ENCODE measurements at places on chromosomes 1 and 21.

DNA sequence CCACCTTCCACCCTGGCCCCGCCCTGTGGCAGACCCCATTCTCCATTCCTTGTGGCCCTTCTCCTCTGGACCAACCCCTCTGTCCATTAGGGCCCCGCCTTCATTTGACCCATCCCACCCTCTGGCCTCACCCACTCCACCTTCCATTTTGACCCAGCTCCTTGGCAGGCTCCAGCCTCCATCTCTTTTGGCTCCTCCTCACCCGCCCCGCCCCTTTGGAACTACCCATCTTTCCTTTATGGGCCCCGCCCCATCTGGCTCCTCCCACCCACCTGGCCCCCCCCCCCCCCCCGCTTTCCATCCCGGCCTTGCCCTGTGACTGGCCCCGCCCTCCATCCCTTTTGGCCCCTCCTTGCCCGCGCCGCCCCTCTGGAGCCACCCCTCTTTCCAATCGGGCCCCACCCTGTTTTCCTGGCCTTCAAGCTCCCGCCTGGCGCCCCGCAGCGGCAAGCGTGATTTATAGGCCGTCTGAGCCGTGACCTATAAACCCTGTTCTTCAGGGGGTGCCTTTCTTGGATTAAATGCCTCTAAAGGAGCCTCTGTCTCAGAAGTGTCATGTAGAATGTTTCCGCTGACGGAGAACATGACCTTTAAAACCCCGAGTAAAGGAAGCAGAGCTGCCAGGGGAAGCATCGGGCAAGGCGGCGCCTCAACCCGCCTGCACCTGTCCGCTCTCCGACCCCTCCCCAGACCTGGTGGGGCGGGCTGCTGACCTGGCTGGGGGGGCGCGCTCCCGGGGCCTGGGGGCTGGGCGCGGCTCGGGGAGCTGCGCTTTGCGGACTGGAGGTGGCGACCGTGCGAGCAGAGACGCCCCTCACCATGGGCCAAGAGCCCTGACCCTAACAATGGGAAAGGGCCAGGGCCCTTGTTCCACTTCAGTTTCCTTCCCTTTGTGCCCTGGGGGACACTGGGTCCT lies 178.0 kb downstream of the CAMTA1 start:
- peak; percentile 86 for DNase-seq

GRCh38 chr1:162710345-162710744 lies 78.1 kb downstream of the DDR2 start:
- no peak for DNase-seq

GRCh38 chr1:230253150-230253549 lies 173.0 kb downstream of the PGBD5 start:
- no peak for DNase-seq

GRCh38 chr1:22343456-22344328 lies 108.0 kb upstream of the ZBTB40 start:
- no peak for DNase-seq

- no peak for DNase-seq
Observed at GRCh38 chr1:213457733-213458132, 406.7 kb downstream of the RPS6KC1 start.

DNA sequence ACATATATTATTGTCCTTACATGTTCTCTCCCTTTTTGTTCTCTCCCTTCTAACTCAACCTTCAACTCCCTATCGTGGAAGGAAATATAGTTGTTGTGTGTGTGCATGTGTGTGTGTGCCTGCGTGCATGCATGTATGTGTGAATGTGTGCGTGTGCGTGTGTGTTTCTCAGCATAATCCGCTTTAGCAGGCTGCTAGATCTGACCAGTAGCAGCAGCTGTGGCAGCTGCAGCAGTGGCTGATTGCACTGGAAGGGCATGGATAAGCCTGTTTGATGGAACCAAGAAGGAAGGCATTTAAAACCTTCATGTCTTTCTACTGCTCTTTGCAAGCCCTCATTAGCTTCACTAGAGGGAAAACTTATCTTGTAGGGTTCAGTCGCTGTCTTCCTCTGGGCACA lies 65.6 kb upstream of the IRF2BP2 start:
- DNase-seq, result no peak

- no peak for DNase-seq
Observed at GRCh38 chr1:212718499-212718898, 18.9 kb upstream of the BATF3 start.

- no peak for DNase-seq
Observed at GRCh38 chr1:235809688-235810397, 56.9 kb downstream of the LYST start.

DNA sequence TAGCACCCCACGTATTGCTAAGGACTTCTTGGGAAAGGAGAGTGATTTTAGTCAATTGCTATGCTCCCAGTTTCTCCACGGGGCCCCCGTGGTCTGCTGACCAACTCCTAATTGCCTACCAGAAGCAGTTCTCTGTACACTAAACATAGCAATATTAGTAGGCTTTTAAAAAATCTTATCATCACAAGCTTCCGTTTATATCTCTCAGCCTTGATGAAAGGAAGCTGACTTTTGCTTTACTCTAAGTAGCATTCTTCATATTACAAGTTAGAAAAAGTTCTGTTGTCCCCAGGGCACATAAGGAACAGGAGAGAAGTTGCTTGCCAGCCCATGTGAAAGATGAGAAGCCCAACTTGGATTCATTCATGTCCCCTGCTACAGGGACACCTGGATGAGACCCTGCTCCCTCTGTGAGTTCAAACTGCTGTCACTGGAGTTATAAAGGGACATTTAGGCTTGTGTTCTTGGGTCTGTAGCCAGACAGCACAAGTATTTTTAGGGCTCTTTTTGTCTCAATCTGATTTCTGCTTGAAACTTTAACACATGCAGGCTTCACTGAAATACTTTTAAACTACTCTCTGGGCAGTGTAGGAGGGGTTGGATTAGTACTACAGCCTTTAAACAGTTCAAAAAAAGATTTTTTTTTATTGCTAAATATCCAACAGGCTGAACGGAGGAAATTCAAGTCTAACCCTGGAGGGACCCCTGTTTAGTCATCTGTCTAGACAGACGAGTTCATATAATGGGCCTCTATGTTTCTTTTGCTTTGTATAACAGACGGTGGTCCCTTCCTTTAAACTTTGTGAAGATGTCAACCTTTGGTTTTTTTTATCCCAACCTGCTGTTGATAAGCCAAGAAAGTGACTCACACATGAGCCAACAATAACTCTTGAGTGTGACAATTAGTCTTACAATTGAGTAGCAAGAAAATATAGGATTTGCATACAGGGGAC lies 29.5 kb downstream of the TGFB2 start:
- DNase-seq, result no peak

GRCh38 chr1:89310505-89310904 lies 37.8 kb upstream of the GBP5 start:
- no peak for DNase-seq

DNA sequence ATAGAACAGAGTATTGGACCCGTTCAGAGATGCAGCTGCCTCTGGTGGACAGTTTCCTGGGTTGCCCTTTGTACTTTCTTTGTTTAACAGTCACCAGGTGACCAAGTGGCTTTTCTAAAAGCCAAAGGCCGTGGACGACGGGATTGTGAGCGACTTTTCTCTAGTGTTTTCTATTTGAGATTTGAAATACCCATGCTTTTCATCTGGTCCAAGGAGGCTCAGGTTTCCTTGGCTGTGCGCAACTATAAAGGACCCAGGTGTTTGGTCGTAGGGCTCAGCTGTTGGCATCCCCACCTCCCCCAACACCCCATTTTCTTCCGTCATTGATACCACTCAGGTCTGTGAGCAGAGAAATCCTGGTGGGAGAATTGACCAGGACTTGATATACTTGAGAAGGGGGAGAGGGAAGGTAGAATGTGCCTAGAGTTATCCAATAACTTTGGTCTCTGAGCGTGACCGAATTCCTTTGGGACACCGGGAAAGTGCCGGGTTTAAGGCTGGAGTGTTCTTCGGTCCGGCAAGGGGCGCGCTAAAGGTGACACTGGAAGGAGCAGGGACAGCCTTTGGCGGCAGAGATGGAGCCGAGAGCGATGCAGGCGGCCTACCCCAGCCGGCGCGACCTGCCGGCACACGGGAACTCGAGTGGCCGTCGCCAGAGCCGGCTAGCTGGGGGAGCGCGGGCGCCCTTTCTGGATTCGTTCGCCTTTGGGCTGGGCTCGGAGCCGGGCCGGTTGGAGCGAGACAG lies 83.4 kb upstream of the BMP8A start:
- DNase-seq, result no peak

GRCh38 chr1:248045209-248045608 lies 1.4 kb upstream of the OR2L3 start:
- no peak for DNase-seq

DNA sequence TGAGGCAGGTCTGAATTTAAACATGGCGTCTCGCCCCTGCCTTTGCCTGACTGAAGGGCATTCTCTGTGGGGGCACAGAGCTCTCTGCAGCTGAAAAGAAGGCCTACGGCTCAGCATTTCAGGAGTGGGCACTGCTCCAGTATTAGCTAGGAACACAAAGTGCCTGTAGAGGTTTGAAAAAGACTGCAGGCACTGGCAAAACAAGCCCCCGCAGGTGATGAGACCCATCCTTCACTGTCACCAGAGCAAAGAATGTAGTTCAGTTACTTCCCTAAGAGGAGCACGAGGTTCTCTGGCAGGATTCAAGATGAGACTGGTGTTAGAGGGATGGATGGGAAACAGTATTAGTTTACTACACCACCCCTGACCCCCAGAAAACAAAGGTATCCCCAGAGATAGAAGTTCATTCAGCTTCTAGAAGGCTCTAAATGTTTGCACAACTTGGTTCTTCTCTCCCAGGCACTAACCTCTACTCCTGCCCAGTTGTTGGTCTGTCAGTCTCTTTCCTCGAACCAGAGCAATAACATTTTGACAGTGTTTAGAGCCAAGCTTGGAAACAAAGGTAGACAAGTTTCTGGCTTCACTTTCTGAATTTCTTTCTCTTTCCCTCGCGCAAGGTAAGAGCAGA lies 101.9 kb upstream of the KCNE2 start:
- no peak for DNase-seq

- no peak for DNase-seq
Observed at GRCh38 chr1:203756036-203756435, 8.9 kb upstream of the LAX1 start.

DNA sequence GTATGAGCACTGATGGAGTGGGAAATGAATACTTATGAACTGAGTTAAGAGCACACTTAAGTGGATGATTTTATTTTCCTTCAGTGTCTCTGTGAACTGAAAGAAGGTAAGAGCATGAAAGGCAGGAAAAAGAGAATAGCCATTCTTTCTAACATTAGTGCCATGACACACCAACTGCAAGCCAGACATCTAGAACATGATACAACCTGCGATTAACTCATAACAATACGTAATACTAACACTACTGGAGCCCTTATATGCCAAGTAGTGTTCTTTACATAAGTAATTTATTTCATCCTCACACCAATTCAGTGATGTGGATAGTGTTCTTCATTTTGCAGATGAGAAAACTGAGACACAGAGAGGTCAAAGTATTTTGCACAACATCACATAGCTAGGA lies 56.7 kb downstream of the PRRX1 start:
- DNase-seq, result no peak

DNA sequence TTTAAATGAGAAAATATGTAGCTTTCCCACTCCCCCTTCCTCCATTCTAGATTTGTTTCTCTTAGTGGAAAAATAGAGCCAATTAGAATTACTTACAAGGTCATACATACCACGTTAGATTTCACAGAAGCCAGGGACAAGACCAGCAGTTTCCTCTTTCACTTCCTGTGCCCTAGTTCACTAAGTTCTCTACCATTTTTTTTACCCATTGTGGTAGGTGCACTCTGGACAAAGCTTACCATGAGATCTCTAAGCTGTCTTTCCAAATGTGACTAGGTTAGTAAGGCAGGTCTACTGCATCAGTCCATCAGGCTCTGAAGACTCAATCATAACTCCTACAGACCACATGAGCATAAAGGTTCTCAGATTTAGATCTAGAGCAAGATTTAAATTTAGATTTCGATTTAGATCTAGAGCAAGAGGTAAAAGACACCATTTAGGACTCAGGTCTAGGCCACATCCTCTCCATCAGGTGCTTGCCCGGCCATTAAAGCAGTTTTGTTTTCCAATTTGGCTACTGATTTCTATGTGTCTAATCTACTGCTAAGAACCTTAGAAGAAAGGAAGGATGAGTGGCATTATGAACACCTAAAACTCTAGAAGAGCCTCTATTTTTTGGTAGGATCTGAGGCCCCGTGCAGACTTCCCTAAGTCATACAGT lies 235.3 kb downstream of the FAF1 start:
- DNase-seq, result no peak

- DNase-seq, result no peak
Observed at GRCh38 chr21:32467291-32467690, 54.8 kb downstream of the EVA1C start.

DNA sequence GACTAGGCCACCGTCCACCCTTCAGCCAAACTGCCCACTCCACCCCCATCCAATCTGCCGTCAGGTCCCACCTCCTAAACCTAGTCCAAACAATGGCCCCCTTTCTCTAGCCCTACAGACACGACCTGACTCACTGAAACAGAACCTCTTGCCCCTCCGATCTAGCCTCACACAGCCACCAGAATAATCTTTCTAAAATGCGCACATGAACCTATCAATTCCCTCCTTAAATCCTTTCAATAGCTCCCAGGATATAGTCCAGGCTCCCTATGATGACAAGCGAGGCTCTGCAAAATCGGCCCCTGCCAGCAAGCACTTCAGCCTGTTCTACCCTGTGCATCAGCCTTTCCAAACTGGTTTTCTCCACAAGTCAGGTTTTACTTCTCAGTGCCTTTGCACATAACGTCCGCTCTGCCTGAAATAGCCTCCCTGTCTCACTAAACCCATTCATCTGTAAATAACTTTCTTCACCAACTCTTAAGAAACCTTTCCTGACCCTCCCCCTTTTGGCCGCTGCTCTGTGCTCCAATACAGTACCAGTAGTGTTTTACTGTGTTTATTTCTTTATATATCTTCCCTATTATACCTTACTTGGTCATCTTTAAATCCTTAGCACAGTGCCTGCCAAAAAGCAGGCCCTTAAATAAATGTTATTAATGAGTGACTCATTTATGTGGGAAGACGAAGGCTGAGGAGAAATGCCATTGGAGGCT lies 9.0 kb upstream of the CDC20 start:
- DNase-seq, result no peak

DNA sequence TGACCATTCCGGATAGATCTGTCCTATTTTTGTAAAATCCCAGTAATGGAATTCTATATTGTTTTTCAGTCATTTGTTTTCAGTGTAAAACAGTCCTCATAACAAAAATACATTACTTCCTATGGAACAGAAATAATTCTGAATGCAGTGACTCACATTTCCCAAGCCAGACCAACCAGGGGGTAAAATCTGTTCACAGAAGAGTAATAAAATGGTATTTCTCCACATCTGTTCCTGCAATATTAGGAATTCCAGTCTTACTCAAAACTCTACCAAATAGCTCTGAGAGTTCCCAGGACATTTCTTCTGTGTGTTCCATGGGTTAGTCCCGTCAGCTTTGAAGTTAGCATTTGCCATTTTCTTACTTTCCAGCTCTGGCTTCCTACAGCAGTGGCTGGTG lies 2.6 kb upstream of the DDR2 start:
- DNase-seq, result no peak

DNA sequence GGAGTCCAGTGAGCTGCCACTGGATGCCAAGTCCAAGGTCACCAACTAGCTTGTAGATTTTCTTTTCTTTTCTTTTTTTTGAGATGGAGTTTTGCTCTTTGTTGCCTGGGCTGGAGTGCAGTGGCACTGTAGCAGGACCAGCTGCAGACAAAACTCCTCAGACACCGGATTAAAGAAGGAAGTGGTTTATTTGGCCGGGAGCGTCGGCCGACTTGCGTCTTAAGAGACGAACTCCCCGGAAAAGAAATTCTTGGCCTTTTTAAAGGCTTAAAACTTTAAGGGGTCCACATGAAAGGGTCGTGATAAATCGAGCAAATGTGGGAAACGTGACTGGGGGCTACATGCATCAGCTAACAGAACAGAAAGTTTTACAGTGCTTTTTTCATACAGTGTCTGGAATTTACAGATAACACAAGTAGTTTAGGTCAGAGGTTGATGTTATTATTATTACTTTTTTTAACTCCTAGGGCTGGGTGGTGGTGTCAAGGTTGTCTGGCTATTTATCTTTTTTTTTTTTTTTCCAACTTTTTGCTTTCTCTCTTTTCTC lies 36.4 kb upstream of the CFAP126 start:
- DNase-seq, result no peak
